ENCODE measurements at places on chromosomes 16 and 17.

GRCh38 chr16:89565506-89566372 is 5.3 kb downstream of the RPL13 start:
- peak; percentile 89 for DNase-seq

- DNase-seq, result no peak
These were observed 342.2 kb upstream of the TNRC6C start for GRCh38 chr17:77616254-77616731.

DNA sequence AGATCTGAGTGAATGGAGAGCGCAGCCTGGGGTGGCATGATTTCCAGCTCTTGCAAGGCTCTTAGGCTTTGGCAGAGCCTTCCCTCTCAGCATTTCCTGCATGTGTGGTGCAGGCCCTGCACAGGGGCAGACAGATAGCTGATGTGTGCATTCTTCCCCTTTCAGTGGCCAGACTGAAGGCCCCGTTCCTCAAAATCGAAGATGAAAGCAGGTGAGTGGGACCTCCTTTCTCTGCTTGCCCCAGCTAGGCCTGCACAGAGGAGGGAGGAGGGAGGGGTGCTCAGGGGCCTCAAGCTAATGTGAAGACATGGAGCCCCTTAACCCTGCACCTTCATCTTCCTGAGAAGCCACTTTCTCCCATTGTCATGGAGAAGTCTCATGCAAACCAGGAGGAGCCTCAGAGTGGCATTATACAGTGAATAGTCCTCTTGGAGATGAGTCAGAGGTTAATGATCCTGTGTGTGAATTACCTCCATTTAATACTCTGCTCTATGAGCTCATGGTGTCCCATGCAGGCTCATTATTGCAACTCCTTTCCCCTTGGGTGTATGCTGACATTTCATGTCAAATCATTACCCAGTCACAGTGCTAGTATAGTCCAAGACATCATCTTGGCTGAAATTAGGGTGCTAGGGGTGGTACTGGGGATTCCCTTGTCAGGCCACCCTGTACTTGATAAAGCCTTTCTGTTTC is 20.4 kb upstream of the ADAM11 start:
- no peak for DNase-seq

DNA sequence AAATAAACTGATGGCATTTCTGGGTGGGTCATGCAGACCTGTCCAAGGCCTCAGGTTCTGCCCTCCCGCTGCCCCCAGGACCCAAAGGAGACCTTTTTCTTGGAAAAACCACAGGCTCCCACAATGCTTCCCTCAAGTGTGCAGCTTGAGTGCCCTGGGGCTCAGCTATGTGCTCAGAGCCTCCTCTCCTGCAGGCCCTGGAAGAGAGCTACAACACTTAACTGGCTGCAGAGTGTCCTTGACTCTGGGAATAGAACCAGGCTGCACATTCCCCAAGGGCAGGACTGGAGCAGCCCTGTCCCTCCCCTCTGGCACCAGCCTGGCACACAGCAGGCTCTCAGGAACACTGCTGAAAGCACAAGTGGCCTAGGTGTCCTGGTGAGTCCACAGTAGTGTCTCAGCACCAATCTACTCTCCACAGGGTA is 4.8 kb upstream of the SREBF1 start:
- no peak for DNase-seq

GRCh38 chr16:16151315-16151714 is 72.0 kb downstream of the ABCC6 start:
- no peak for DNase-seq

DNA sequence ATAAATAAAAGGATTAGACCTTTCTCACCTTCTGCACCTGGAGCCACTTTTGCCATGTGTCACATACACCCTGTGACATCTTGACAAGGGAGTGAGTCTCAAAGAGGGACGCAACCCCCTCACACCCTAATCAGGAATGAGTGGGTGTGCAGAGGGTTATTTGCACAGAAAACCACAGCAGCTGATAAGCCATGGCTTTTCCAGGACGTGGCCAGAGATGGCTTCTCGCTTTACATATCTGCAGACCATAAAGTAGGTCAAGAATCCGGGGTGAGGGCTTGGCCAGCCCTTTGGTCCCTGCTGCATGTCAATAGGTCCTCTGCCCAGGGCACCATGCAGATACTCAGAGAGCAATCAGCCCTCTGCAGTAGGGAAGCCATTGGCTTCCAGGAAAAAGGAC is 2.4 kb upstream of the CD300LF start:
- DNase-seq, result no peak

GRCh38 chr17:51992864-51993416 is 165.6 kb downstream of the CA10 start:
- no peak for DNase-seq

DNA sequence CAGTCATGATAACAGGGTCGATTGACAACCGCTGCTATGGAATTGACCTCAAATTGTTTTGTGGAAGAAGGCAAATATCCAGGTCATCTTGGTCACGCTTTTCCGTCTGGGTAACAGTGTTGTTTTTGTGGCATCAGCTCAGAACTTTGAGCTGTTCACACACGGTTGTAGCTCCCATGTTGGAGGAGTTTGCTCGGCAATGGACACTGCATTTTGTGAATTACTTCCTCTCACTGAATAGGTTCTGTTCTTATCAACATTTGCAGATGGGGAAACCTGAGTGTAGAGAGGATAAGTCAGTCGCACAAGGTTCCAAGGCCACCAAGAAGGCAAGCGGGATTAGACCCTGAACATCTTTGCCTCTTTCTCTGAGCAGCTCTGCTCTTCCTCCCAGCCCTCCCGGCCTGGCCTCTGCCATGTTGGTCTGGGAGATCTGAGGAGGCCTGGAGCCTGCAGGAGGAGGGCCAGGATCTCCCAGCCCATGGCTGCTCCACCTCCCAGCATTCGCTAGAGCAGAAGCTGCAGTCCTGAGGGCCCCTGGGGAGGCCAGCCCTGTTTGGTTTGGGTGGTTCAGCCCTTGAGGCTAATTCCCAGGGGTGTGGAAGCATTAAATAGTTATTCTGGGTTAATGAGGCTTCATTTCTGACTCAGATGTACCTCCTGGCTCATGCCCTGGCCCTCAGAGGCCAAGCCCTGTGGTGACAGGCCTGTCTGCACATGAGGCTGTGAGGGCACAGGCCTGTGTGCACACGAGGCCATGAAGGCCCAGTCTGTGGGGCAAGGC is 154.1 kb upstream of the PLCG2 start:
- no peak for DNase-seq

- peak; percentile 93 for DNase-seq
These were observed 68.2 kb downstream of the MYO18A start for GRCh38 chr17:29111816-29112499.

DNA sequence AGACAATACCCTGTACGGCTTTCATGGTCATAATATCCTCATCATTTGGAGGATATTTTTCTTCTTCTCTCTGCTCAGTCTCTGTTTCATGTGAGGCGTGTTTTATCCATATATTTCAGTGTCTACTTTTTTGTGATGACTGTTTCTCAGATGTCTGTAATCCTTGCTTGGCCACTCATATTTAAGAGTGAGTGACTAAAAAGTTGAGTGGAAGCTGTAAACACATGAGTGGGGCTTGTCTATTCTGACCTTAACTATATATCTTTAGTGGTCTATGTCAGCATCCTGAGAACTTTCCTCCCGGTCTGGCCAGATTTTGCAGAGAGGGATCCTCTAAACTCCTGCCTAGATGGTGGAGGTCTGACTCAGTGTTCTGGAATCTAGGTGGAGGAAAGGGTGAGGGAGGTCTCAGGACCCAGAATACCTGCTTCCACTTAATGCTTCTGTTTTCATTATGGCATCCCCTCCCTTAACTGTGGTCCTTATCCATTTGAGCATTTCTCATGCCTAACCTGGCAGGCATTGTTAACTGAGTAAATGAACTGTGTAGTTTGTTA is 6.0 kb downstream of the DDX19B start:
- no peak for DNase-seq

- peak; percentile 32 for DNase-seq
These were observed 347.5 kb upstream of the ASIC2 start for GRCh38 chr17:33640629-33641028.

DNA sequence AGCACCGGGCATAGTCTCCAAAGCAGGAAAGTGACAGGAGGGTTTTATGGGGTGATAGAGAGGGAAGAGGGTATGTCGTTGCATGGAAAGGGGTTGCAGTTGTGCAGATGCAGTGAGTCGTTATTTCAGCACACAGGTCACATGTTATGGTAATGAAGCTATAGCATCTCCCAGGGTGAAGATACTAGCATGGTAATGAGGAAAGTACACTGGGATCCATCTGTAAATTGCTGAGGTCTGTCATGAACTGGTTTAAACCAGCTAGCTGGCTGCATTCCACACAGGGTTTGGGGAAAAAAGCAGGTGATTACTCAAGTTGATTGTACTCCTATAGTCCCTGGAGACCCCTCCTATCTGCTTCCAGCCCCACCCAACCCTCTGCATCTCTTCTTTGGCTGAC is 11.7 kb downstream of the COX11 start:
- peak; percentile 14 for DNase-seq

DNA sequence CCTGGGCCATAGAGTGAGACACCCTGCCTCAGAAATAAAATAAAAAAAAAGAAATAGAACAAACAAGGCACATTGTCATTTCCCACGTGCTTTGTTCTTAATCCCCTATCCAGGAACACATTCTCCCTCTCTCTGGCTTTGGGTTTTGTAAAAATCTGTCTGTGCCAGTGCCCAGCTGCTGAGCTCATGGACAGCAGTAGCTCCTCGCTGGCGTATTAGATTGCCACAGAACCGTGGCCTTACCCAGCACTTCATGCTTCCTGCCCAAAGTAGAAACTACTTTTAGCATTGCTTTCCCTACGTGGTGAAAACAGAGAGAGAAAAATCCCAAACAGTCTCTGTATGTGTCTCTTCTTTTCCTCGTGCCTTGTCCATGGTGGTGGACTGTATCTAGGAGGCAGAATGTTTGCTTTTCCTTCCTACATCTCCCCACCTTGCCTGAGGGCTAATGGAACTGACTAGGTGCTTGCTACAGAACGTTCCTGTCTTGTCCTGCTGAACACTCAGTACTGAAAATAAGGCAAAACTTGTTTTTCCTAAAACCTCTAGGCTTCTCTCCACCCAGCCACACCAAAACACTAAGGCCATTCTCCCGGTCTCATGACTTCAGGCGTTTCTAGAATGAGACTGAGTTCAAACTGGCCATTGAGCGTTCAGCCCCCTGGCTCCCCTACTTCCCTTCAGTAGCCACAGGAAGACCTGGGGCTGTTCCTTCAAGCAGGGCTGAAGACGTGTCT is 26.1 kb downstream of the MNT start:
- DNase-seq, result no peak

- no peak for DNase-seq
These were observed 100.3 kb downstream of the TANC2 start for GRCh38 chr17:63066158-63066813.

DNA sequence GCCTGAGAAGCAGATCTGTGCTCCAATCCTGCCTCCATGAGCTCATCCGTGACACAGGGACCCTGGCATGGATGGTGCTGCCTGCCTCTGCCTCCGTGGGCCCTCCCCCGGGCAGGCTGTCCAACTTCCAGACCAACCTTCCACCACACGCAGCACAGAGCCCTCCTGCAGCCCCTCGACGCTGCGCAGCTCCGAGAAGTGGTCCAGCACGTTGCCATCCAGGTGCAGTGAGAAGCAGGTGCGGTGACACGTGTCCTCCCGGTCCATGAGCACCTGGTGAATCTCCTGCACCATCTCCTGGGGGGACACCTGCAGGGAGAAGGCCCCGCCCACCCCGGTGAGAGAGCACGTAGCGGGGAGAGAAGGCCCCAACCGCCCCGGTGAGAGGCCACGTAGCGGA is 8.4 kb downstream of the CLUH start:
- DNase-seq, result peak; percentile 52

- peak; percentile 57 for DNase-seq
These were observed at the start of gene HSF5 for GRCh38 chr17:58487589-58488427. Gene HSF5, minus strand, starts transcription at chr17:58488408. Its CDS starts 134 bp downstream, at chr17:58488274.

DNA sequence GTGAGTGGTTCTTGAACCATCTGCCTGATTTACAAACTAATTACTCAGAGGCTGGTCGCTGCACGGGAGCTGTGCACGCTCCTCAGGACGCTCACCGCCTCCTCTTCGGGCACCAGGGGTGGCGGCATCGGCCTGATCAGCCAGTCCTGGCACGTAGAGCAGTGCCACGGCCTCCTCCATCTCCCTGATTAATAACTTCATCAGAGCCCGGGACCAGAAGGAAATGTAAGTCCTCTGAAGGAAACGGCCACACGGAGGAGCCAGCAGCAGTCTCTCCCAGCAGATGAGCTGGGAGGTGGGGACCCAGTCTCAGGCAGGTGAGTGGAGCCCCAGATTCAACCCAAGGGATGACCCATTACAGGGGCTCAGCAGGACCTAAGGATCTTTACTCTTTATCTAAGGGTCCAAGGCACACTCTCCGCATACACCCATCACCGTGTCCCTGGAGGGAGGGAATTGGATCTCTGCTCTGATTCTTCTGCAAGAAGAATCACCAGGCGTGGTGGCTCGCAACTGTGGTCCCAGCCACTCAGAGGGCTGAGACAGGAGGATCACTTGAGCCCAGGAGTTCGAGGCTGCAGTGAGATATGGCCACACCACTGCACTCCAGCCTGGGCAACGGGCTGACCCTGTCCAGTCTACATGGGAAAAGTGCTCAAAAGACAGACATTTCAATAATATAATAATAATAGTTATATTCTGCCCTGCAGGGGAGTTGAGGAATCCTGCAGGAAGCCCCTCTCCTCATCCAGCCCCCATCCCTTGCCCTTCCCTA is 366.5 kb downstream of the SEC14L1 start:
- peak; percentile 83 for DNase-seq

DNA sequence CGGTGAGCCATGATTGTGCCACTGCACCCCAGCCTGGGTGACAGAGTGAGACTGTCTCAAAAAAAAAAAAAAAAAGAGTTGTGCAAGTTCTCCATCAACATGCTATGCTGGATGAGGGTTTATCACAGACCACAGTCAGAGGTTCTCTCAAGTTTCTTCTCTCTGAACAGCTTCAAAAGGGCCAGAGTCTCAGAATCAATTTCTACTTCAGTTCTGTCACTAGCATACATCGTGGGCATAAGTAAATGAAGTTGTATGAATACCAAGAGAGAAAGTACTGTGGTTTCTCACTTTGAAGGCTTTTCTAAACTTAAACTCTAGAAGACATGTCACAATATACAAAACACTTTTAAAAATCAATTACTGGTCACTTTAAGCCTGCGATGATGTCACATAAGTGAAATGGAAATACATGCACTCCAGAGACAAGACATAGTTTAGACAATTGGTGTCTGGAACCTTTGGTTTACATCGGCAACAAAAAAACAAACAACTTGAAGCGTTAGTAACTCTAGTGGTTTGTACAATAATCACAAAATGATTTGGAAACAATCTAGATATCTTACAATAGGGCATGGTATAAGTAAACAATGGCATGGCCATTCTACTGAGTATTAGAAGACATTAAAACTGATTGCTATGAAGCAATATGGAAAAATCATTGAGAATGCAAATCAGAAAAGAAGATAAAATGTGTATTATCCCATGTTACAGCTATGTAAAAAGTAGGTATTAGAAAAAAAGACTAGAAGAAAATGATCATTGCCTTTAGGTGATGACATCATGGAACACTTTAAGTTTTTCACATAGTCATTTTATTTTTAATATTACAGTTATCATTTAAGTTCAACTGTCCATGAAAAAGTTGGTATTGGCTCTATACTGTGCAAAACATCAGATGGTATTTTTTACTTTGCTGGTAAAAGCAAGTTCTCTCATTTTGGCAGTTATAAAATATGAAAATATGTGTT is 232.3 kb downstream of the ZFHX3 start:
- DNase-seq, result no peak

GRCh38 chr16:50915120-50915519 is 173.2 kb downstream of the CYLD start:
- DNase-seq, result no peak

- DNase-seq, result no peak
These were observed 135.4 kb upstream of the AXIN2 start for GRCh38 chr17:65696739-65697394.
